ENCODE measurements at places on chromosomes 3 and 15.

DNA sequence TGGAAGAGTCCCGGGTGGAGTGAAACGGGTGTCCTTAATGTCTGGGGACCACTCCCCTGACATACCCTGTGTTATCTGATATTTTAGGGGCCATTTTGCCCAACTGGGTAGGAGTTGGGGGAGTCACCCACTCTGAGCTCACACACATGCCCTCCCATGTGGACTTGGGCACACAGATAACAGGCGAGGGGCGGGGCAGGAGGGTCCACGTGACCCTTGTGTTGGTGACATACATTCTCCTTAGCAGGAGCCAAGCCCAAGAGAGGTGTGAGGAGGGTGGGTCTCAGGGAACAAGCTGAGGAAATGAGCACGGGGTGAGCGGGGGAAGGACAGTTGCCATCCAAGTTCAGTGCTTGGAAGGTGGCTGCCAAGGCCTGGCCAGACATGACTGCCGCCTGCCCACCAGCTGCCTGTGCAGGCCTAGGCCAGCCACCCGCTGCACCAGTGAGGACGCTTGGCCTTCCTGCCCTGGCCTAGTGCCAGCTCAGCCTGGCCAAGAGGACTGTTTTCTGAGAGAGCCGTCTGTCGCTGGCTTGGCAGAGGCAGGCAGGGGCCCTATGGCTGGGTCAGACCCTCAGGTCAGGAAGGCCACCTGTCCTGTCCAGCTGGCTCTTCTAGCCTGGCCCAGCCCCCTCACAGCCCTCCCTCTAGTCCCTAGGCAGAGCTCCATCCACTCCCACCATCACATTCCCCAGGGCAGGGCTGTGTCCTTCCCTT, 31.3 kb upstream of the TMEM115 start:
- no peak for DNase-seq

DNA sequence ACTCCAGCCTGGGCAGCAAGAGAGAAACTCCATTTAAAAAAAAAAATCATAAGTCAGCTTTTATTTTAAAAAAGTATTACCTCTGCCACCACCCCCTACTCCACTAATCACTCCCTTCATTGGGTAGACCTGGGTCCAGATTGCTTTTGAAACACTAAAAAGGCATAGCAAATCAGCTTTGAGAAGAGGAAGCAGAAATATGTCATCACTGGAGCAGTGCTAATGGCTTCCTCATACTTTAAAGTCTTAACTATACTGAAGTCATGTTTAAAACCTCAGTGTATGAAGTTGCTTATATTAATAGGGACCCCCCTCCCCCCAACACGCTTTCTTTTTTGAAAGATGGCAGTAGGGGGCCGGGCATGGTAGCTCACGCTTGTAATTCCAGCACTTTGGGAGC, 1.0 kb upstream of the HTR3D start:
- no peak for DNase-seq

DNA sequence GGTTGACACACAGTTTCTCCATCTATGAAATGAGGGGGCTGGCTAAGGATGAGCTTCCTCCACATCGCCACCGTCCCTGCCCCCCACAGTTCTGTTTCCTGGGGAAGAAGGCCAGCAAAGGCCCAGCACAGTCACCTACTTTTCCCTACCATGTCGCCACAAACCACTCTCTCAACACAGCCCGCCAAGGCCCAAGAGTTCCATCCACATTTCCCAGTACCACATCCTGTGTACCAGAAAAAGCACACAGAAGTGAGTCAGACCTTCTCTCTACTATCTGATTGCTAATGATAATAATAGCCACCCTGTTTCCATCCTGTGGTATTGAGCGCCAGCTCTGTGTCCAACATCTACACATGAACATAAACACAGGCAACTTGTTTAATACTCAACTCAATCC, 30.3 kb upstream of the C15orf39 start:
- peak; percentile 75 for DNase-seq

- no peak for DNase-seq
These were observed 77.9 kb upstream of the IGSF10 start for GRCh38 chr3:151538456-151539393.

DNA sequence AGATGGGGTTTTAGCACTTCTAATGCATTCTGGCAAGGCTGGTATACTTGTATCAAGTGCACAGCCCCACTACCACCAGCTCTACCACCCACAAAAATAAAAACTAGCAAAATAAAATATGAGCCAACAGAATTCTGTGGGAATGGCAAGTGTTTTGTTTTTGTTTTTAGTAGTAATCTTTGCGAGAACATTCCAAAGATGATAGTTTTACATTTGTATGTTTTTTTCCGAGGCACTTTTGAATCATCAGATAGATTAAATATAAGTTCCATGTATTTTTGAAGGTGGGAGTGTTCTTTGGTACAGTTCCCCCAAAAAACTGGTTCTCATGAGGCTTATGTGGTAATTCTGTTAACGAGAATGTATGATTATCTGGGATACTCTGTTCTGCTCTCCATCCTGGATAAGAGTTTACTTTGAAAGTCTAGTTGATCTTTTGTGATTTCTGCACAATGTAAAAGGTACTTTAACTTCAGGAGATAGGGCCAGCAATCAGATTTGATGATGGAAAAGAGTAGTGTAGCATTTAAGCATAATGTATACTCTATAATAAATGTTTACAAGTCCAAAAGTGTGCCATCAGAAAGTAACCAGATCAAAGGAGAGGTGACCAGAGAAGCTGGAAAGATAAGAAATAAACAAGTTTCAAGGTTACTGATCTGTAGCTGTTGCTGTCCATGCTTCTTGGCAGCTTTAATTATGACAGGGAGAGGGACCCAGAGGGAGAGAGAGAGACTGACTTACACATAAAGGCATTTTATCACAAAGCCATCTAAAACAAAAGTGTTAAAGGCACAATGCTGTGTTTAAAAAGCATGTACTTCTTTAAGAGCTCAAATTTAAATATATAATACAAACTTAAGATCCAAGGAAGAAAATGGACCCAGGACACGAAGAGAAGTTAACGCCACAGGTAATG, 130.9 kb downstream of the PGPEP1L start:
- no peak for DNase-seq

Measured in NCI-H226 (cell line).